ENCODE measurements at places on chromosomes 3 and 15. TPM values are rescaled to one million over a fixed set of nuclear protein-coding genes. Genes with fewer than 3 reads are reported as not detected.

- no peak for DNase-seq
Measured at GRCh38 chr3:187406927-187407326, 38.7 kb downstream of the RTP4 start.

Gene GPR27
- total RNA-seq: 2.3 TPM

Gene SPTSSB
- not detected for total RNA-seq

GRCh38 chr3:39329493-39329892, at the start of gene CCR8:
Gene CCR8 (plus strand): TSS chr3:39329709. CDS start chr3:39332332, 2,623 bp downstream.
- no peak for DNase-seq

- DNase-seq: no peak
Measured at GRCh38 chr15:36571301-36571700, 8.1 kb upstream of the CDIN1 start.

- DNase-seq: no peak
Measured at GRCh38 chr15:82585072-82585471, 44.8 kb upstream of the RPS17 start.

Gene MAP2K5
- total RNA-seq: 14.6 TPM

DNA sequence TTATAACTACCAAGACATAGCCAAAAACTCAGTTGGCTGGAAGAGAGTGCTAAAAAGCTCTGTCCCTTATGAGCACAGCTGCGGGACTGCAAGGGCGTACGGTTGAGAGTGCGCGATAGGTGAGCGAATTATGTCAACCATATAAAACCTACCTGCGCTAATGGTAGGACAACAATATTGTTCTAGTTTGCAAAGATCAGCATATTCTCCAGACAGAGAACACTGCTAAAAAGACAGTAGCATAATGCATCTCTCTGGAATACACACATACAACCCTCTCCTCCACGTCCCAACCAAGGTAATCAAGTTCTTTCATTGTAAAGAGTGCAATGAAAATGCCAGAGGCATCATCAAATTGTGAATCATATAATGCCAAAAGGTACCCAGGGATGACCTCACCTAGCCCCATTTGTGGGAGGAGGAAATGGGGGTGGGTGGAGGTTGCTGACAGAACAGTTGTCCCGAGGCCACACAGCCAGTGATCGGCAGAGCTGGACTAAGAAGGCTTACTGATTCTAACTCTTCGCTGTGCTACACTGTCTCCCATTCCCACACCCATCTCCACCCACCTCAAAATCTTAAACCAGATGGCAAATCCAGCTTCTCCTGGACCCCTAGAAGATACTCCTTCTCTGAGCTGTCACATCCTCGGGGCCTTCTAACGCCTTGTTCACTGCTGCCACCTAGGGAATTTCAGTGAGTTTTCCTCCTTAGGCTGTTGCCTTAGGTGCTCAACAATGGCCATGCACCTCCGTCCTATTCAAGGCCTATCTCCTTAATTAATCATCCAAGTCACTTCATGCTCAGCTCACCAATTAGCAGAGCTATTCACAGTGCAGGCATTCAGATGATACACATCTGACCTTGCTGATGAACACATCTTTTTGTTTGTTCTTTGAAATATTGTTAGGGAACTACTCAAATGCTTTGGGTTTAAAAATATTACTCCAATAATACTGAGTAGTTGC, 60.7 kb downstream of the RPL22L1 start:
- no peak for DNase-seq

Gene KLF13
- total RNA-seq: 81.8 TPM

Gene IL20RB
- total RNA-seq: 1.5 TPM

GRCh38 chr15:60721257-60721626, 242.3 kb upstream of the ICE2 start:
- DNase-seq: no peak

Gene GOLGA6D
- not detected for total RNA-seq

Gene HHATL
- not detected for total RNA-seq

DNA sequence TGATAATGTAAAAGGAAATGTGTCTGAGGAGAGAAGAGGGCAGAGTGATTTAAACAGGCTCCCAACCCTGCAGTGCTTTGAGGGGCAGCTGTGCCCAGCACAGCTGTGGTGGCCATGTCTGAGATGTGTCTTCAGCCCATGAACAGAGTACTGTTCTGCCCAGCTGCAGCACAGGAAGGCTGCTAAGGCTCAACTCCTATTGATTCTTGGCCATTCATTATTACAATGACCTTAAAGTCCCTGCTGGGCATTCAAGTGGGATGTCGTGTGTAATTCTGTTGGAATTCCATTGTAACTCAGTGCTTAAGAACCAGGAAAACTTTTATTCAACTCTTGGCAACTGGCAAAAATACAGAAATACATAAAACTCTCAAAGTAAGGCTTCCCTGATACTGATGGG, 229.3 kb downstream of the MCTP2 start:
- no peak for DNase-seq

DNA sequence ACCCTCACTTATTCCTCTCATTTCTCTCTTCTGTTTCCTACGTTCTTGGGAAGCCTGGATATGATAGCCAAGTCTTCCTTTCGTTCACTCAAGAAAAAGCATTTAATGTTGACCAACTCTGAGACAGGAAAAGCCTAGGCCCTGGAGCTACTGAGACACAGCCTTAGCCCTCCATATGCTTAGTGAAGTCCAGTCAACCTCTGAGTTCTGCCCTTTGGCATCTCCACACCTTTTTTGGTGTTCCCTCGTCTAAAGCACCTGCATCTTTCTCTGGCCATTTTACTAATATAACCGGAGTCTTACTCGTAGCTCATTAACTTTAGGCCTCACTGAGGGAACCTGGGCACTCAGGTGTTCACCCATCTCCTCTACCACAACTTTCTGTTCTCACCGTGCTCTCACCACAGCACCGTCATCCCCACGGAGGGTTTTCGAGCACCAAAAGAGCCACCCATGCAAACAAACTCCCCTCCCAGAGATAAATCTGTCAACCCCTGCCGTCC, 632 bp downstream of the MTHFS start:
- DNase-seq: no peak

Gene CEP152
- 10.2 TPM for total RNA-seq

DNA sequence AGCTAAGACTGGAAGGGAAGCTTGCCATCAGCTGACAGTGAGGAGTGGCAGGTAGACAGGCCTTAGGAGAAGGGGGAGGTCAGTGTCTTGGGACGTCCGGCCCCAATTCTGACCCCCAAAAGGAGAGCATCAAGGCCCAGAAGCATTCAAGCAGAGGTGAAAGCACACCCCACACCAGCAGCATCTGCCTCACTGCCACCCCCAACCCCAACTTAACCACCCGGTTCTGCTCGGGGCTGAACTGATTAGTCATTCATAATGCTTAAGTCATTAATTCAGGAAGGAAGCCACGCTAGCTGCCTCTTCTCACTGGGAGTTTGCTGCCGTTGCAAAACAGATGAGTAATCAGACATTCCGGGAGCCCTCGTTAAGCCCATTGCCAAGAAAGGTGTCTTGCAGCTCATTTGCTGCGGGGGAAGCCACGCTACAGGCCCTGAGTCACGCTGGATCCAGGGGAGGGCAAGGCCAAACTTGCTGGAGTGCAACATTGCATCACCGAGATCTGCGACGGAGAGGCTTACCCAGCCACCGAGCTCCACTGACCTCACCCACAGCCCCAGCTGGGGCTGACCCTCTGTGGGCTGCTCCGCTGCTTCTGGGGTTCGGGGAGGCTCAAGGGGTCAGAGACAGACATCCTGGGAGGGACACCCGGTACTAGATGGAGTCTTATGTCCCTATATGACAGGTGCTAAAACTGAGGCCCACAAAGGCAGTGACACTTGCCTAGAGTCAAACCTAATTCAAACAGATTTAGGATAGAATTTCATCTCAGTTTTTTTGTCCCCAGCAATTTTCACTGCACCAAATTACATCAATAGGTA, 46.4 kb upstream of the HES1 start:
- DNase-seq: no peak

DNA sequence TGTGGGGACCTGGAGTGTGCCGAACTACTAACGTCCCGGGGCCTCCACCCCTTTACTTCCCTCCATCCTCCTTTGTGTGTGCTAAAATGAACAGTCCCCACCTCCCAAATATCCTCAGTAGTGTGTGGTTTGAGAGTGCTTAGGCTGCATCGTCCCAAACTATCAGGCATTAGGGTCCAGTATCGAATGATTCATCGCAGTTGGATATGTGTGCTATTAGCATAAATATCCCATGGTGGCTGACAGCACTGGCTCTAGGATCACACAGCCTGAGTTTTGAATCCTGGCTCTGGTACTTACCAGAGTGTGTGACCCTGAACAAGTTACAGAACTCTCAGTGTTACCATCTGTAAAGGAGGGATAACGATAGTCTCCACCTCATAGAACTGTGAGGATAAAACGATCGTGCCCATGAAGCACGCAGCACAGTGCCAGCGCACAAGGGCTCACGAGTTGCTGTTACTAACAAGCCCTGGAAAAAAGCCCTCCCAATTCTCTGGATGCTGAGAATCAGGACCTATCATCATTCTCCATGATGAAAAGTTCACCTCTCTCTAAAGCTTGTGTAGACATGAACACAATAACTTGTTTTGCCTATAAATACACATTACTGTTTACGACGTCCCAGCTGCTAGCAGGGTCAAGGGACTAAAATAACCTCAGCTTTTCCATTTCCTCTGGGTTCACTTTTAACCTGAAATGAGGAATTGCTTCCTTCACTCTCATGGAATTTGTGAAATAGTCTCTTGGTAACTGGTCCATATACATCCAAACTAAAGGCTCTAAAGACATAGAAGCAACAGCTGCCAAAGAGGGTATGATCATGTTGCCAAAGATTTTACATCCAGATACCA, 51.0 kb downstream of the VGLL4 start:
- DNase-seq: no peak

DNA sequence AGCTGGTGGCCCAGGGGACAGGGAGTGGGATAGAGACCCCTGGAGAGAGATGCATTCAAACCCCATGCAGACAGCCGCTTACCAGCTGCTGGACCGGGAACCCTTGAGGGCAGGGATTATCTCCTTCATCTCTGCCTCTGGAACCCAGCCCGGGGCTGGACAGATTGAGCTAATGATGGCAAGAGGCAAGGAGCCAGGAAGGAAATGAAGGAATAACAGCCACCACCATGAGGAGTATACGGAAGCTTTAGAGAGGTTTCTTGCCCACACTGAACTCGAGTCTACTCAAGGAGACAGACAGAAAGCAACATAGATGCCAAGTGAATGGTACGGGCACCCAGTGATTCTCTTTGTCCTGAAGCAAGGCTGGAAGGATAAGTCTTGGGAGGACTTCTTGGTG, 23.2 kb downstream of the HAPLN3 start:
- DNase-seq: no peak

Gene CIP2A
- total RNA-seq: 20.3 TPM

DNA sequence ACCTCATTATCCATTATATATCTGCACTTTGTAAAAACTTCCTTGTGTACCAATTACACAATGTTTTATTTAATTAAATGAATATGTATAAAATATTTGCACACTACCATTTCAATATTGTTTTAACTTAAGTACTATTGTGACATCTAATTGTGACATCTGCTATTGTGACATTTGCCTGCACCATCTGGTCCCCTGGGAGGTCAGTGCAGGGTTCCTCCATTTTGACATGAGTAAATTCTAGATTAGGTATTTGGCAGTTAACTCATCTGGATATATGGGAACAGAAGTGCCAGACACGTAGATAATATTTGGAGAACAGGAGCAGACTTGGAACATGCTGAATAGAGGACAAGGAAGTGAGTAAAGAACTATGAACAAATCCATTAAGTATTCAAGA, 332.1 kb downstream of the VGLL3 start:
- DNase-seq: no peak

Gene RARRES1
- total RNA-seq: not detected

GRCh38 chr3:184643442-184643841, 68.4 kb downstream of the MAGEF1 start:
- no peak for DNase-seq

DNA sequence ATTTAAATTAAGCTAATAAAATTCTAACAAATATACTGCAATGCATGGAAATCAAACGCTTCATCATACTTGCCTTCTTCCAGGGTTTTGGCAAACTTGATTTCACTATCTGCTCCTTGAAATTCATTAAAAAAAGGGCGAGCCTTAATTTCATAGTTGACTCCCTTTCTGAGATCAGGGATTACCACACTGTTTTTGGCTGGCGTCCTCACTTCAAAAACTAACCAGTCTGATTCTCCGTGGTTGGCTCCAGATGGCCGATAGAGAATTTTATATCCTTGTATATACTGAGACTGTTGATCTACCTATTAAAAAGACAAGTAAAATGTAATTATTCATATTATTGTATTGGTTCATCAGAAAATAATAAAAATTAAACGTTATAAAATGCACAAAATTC, 1106.8 kb downstream of the ROBO1 start:
- no peak for DNase-seq

Gene RAB6B
- total RNA-seq: 0.26 TPM

Data from activated T-cell treated with anti-CD3 and anti-CD28 coated beads, Interleukin-2, amount 50 U/mL, for 4 hours (primary cell).